ENCODE measurements at places on chromosomes 6 and 20.

DNA sequence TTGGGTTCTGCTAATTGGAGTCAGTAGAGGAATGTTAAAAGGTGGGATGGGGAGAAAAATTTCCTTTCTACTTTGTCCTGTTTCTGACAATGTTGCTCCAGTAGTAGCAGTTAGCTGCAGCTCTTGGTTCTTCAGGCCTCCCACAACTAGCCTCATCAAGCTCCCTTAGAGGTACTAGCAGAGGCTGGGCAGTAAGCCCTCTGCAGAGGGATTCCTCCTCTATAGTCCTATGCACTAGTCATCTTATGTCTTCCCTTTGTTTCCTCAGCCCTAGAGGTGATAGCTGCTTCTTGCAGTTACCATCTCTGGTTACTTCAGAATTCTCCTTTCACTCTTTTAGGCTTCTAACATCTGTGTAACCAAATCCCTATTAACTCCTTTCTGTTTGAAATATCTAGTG, 99.8 kb downstream of the FILIP1 start:
- DNase-seq: no peak

- DNase-seq: no peak
Measured at GRCh38 chr20:56873836-56874235, 244.7 kb downstream of the TFAP2C start.

DNA sequence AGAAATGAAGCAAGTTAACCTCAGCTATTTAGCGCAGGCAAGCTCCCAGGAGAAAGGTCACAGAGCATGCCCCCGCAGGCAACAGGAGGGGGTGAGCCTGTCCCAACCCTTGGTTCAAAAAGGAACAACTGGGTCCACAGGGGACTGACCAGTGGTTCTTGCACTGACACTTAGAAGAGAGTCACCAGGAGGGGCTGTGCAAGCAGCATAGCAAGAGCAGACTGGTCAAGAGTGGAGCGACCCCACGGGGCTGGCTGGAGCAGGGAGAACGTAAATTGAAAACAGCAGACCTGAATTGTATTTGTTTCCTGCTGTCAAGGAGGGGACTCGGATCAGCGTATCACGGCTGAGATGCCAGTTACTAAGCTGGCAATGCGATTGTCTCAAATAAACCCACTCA, 32.8 kb downstream of the GABRR1 start:
- no peak for DNase-seq

- no peak for DNase-seq
Measured at GRCh38 chr20:47050996-47051395, 156.4 kb downstream of the EYA2 start.

DNA sequence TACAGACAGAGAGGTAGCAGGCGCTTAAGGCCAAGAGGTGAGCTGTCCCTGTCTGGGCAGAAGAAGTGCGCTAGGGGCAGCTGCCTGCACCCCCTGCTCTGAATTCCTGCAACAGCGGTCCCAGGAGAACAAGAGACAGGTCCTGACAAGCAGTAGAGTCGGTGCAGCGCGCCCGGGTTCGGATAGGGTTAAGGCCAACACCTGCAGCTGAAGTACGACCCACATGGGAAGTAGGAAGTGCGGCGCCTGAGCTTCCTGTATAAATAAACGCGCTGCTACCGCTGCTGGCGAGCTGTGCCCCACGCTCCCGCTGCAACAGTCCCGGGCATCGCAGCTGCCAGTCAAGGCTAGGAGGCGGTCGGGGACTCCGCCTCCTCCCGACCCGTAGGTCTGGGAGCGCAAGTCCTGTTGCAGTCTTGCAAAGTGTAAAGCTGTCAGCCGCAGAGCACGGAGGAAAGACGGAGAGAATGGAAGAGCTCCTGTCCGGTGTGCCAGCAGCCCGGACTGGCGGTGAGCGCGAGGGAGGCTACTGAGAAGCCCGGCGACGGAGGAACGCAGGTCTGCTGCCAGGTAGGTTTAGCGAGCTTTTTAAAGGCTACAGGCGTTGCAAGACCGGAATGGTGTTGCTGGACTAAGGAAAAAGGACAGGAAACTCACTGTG, at the start of gene RNF144B:
RNF144B (plus strand) TSS at position 290 of the 661 bp plus-strand sequence. CDS start 12,185 bp downstream, outside the sequence.
- peak; percentile 60 for DNase-seq

- no peak for DNase-seq
Measured at GRCh38 chr6:38589367-38589720, 50.4 kb downstream of the BTBD9 start.

GRCh38 chr6:157635388-157636244, 187.4 kb upstream of the SNX9 start:
- no peak for DNase-seq

GRCh38 chr6:22447249-22448196, 121.8 kb upstream of the HDGFL1 start:
- no peak for DNase-seq

- DNase-seq: no peak
Measured at GRCh38 chr20:24211972-24212371, 223.4 kb upstream of the GGTLC1 start.

DNA sequence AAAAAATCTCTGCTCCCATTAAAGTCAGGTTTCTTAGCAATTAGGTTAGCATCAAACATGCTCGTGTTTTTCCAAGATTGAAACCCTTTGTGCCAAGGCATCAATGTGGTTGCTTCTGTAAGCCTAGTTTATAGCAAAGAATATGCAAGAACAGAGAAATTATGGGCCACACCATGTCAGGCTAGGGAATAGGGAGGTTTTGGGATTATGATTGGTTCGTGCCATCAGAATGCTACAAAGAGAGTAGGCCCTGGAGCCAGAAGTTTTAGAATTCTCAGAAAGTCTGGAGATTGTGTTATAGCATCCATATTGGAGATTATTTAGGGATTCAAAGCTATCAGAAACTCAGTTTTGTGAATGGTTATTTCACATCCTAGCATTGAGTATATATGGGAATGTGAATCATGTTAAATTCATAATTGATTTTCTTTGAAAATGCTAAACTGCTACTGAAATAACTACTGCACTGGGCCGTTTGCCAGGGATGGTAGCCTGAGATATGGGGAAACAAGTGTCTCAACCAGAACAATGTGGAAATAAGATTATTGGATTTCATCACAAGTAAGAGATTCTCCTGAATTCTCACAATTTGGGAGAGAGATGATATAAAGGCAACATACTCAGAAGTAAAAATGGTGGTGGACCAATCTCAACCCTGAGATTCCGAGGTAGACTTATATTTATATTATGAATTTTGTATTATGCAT, 45.3 kb downstream of the ZNF292 start:
- DNase-seq: no peak

DNA sequence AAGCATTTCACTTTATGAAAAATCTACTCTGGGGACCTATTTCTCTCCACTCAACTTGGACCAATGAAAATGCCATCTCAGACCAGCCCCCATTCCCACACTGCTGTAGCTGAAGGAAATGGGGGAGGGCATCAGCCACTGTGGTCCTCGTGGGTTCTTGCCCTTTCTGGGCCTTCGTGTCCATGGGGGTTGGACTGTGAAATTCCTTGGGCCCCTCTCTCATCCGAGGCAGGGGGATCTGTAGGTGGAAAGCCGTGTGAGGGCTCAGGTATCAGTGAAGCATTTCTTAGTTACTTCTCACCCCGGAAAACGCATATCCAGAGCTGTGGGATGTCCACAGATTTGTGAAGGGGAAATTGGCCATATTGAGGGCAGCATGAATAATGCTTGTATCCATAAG, 147.9 kb downstream of the CDC5L start:
- no peak for DNase-seq

- DNase-seq: no peak
Measured at GRCh38 chr20:19110881-19111460, 101.5 kb upstream of the SLC24A3 start.

DNA sequence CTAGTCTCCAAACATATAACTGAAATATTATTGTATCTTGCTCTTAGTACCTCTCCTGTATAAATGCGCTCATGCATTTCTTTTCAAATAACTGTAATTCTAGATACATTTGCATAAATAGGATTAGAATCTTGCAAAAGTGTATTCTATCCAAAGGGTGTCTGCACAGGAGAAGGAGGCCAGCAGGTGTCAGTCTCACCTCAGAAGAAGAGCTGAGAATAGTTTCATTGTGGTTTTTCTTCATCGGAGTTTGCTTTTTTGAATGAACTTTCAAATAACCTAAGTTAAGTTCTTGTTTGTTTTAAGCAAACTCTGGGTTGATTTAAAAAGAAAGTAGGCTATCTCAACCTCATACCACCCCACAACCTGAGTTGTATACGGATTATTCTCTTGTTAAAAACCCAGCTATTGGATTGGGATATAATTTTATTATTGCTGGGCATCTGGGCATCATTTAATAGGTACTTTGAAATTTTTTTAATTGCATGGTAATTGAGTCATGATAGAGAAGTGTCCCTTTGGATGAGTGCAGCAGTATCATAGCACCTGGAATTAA, 125.0 kb upstream of the MLIP start:
- no peak for DNase-seq

- DNase-seq: no peak
Measured at GRCh38 chr20:9179193-9179802, 110.4 kb downstream of the PLCB4 start.

GRCh38 chr6:71335544-71335943, 46.9 kb downstream of the OGFRL1 start:
- no peak for DNase-seq

DNA sequence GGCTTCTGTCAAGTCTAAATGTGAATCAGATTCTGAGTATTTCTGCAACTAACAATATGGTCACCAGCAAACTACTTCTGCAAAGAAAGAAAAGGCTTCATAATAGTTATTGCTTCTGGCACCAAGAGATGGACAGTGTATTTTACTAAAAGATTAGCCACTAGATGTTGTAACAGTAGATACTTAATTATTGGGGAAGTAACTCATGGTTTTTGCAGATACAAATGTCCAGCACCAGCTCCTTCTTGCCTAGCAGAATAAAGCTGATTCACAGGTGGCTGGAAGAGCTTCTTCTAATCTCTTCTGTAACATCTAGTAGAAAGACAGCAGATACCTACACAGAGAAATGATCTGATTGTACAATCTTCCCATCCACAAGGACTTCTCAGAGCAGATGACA, 21.2 kb downstream of the ATXN1 start:
- DNase-seq: no peak

DNA sequence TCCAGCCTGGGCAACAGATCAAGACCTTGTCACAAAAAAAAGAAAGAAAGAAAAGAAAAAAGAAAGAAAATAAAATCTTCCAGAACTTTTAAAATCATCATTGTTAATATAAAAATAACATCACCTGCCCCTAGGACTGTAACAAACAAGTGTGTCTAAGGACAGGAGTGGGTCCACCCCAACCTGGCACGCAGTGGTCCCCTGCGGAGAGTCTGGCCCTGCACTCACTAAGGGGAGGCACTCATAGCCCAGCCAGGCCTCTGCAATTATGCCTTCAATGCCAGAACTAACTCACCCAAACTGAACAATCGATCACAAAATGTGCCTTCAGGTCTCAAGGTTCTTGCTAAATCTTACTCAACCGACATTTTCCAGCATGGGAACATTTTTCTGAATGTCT, 4.8 kb downstream of the GMEB2 start:
- no peak for DNase-seq

GRCh38 chr6:111890988-111891387, 17.7 kb upstream of the FYN start:
- DNase-seq: no peak

DNA sequence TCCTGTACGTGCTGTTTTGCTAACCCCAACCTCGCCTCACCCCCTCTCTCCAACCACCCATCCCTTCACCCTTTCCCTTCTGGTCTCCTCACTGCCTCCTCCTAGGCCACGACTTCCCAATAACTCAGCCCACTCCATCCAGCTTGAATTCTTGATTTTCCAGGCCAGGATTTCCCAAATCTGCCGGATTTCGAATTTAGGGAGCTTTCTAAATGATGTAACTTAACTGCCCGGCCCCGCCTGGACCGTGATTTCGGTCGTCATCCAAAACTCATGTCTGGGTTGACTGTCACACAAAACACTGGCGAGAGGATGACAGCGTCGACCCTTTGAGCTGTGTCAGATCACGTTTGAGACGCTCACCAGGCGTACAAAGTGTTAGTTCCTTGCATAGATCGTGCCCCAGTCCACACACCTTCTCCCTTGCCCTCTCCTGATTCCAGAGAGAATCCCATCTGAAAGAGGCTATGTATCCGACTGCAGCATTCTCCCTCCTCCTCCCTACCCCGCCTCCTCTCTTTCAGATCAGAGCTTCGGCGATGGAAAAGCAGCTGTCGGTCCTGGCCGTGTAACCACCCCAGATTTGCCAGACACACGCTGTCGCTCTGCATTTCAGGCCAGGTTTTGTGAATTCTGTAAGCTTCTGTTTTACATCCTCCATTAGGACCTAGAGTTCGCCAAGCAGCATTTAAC, 168.2 kb downstream of the GPX5 start:
- DNase-seq: no peak

DNA sequence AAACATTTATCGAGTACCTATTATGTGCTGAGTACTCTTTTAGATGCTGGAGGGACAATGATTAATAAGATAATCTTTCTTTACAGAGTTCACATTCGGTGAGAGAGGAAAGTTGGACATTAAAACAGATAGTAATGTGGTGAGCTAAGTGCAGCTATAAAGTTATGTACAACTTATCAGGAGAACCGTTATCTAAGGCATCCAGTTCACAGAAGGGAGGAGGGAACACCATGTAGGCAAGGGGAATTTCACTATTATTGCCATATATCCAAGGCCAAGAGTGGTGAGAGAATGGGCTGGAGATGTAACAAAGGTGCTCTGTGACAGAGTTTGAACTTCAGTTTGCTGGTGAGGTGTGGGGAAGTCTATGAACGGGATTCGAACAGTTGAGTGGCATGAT, 105.8 kb downstream of the CARMIL1 start:
- no peak for DNase-seq

GRCh38 chr20:49396230-49396629, 86.2 kb downstream of the KCNB1 start:
- DNase-seq: no peak

DNA sequence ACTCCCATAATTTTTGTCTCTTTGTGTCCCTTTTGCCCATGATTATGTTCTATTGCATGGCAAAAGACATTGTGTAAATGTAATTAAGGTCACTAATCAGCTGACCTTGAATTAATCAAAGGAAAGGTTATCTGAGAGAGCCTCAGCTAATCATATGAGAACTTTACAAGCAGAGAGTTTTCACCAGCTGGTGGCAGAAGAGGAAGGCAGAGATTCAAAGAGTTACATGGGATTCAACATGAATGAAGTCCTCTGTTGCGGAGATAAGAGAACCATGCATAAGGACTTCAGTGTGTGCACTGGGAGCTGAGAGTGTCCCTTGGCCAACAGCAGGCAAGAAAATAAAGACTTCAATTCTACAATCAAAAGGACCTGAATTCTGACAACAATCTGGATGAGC, 494.1 kb upstream of the ARID1B start:
- DNase-seq: no peak

- DNase-seq: no peak
Measured at GRCh38 chr6:15434823-15435380, 189.0 kb downstream of the JARID2 start.

DNA sequence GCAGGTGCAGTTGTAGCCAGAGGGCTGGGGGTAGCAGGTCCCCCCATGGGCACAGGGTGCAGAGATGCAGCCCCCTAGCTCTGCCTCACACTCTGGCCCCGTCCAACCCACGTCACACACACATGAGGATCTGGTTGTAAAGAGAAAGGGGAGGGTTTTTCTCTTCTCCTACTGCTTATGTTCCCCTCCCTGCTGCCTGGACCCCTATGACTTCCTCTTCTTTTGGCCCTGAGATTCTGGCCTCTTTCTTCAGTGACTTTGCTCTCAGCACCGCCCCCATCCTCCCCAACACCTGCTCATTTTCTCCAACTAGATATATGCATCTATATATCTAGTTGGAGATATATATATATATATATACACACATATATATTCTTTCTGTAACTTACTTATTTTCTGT, 9.7 kb downstream of the NOTCH4 start:
- no peak for DNase-seq

Data from posterior cingulate gyrus (tissue), 11 donors.